Bronchial epithelial cell (primary cell): ENCODE measurements at places on chromosomes 12 and 14. TPM values are rescaled to one million over a fixed set of nuclear protein-coding genes. Genes with fewer than 3 reads are reported as not detected.

The CLECL1 gene
- not detected in 2 replicates for total RNA-seq

The SSPN gene
- 0.26 and 0.38 TPM in 2 replicates for total RNA-seq

The FGF23 gene
- not detected in 2 replicates for total RNA-seq

The SSTR1 gene
- total RNA-seq: under 0.01 TPM in 1 of 2 replicates, not detected in the other

The ZNF410 gene
- total RNA-seq: 126 and 131 TPM in 2 replicates

The ASCL1 gene
- total RNA-seq: not detected in 2 replicates

The TEX52 gene
- total RNA-seq: not detected in 2 replicates

The TAMALIN gene
- under 0.01 TPM in 1 of 2 replicates, not detected in the other for total RNA-seq

The AQP6 gene
- total RNA-seq: under 0.01 TPM in 1 of 2 replicates, not detected in the other

The MON2 gene
- total RNA-seq: 19.6 and 21.3 TPM in 2 replicates

The ATXN2 gene
- 8.7 and 11.0 TPM in 2 replicates for total RNA-seq

The KLHDC1 gene
- total RNA-seq: 0.90 and 1.1 TPM in 2 replicates

The PLEKHD1 gene
- total RNA-seq: 0.26 TPM in 1 of 2 replicates, not detected in the other

The SLC6A13 gene
- total RNA-seq: 0.64 and 0.79 TPM in 2 replicates

The TMX1 gene
- 40.3 and 58.2 TPM in 2 replicates for total RNA-seq

The CDH24 gene
- 2.7 and 2.9 TPM in 2 replicates for total RNA-seq

The KDM2B gene
- 14.2 and 18.7 TPM in 2 replicates for total RNA-seq

The AGAP2 gene
- total RNA-seq: under 0.01 TPM in 2 replicates

The AKAP3 gene
- 0.53 and 2.0 TPM in 2 replicates for total RNA-seq

The EEA1 gene
- total RNA-seq: 8.4 and 13.7 TPM in 2 replicates

The TSHR gene
- total RNA-seq: not detected in 2 replicates

The ANO4 gene
- 2.4 TPM in 2 replicates for total RNA-seq

The INHBE gene
- 0.26 and 1.3 TPM in 2 replicates for total RNA-seq

The PPFIA2 gene
- 0.26 TPM in 1 of 2 replicates, not detected in the other for total RNA-seq

The GDF3 gene
- not detected in 2 replicates for total RNA-seq

The TMPRSS12 gene
- not detected in 2 replicates for total RNA-seq

The POTEG gene
- not detected in 2 replicates for total RNA-seq

The GPD1 gene
- total RNA-seq: 0.26 and 0.53 TPM in 2 replicates

The GRIN2B gene
- under 0.01 TPM in 2 replicates for total RNA-seq

The COX8C gene
- not detected in 2 replicates for total RNA-seq

The ANAPC5 gene
- 91.5 and 115 TPM in 2 replicates for total RNA-seq

The TAS2R50 gene
- total RNA-seq: 1.0 and 2.1 TPM in 2 replicates

The CKB gene
- total RNA-seq: 31.3 and 50.8 TPM in 2 replicates

The ZDHHC22 gene
- total RNA-seq: not detected in 2 replicates

The CLEC4C gene
- total RNA-seq: not detected in 2 replicates

The TC2N gene
- 46.1 and 48.1 TPM in 2 replicates for total RNA-seq

The KRT81 gene
- total RNA-seq: 0.13 and 0.26 TPM in 2 replicates

The CYP27B1 gene
- total RNA-seq: 0.77 and 3.9 TPM in 2 replicates

The TXNDC16 gene
- total RNA-seq: 0.79 and 1.0 TPM in 2 replicates

The MANSC4 gene
- total RNA-seq: not detected in 2 replicates

The C14orf180 gene
- not detected in 2 replicates for total RNA-seq

The CLEC9A gene
- not detected in 2 replicates for total RNA-seq

The CD27 gene
- total RNA-seq: not detected in 2 replicates

The TMEM30B gene
- 10.5 and 15.7 TPM in 2 replicates for total RNA-seq

The SLC8B1 gene
- total RNA-seq: 9.0 and 12.9 TPM in 2 replicates

The OTOGL gene
- under 0.01 TPM in 1 of 2 replicates, not detected in the other for total RNA-seq

The KLRC1 gene
- total RNA-seq: not detected in 2 replicates

The KLRK1 gene
- total RNA-seq: not detected in 2 replicates

The HOXC9 gene
- total RNA-seq: not detected in 2 replicates

The GPRC5D gene
- 0.77 TPM in 1 of 2 replicates, not detected in the other for total RNA-seq

The GALNT6 gene
- total RNA-seq: 14.0 and 39.2 TPM in 2 replicates

The DACT1 gene
- total RNA-seq: 1.1 and 1.4 TPM in 2 replicates

The KLHL33 gene
- total RNA-seq: not detected in 2 replicates

The RPS6KL1 gene
- total RNA-seq: 1.5 and 6.1 TPM in 2 replicates

The OTX2 gene
- not detected in 2 replicates for total RNA-seq

The FOXN4 gene
- total RNA-seq: not detected in 2 replicates

The TNFRSF1A gene
- 26.9 and 47.0 TPM in 2 replicates for total RNA-seq
